ENCODE measurements at places on chromosomes 13 and 19.

GRCh38 chr13:24649688-24650043, 30.5 kb upstream of the ATP12A start:
- DNase-seq: no peak

GRCh38 chr13:87536899-87537298, 134.3 kb upstream of the SLITRK5 start:
- DNase-seq: no peak

DNA sequence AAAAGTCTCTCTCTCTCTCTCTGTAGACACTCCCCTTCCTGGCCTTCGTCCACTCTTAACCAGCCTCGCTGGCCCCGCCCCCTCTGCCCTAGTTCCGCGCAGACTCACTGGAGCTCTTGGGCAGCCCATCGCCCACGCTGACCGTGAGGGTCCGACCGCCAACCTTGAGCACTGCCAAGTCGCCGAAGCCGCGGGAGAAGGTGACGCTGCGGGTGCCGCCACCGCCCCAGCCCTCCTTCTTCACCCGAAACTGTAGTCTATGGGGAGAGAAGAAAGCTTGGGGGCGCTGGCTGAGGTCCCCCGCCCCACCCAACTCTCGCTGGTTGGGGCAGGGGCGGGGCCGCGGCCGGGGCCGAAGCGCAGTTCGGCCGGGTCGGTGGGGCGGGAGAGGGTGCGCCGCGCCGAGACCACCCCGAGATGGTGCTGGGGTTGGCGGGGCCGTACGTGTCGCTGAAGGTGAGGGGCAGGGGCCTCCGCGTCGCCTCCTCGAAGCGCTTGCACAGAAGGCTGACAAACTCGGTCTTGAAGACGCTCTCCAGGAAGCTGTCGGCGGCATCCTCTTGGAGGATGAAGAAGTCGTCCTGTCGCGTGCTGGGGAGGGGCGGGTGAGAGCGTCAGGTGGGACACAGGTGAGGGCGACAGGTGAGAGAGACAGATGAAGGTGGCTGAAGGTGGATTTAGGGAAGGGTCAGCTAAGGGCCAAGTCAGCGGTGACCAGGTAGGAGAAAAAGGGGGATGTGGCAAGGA, 12.6 kb upstream of the ZNF414 start:
- DNase-seq: no peak

GRCh38 chr13:81017513-81018152, 676.7 kb upstream of the SPRY2 start:
- no peak for DNase-seq

GRCh38 chr19:57587529-57587928, 3.6 kb downstream of the ZIK1 start:
- DNase-seq: no peak

DNA sequence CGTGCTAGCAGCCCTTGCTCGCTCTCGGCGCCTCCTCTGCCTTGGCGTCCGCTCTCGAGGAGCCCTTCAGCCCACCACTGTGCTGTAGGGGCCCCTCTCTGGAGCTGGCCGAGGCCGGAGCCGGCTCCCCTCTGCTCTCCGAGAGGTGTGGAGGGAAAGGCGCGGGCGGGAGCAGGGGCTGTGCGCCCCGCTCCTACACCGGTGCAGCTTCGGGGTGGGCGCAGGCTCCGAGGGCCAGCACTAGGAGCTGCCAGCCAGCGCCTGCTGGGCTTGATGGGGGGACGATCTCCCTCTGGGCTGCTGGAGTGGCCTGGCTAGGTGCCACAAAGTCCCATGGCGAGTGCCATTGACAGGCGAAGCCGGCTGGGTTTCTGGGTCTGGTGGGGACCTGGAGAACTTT, 365.5 kb downstream of the SLITRK1 start:
- no peak for DNase-seq

DNA sequence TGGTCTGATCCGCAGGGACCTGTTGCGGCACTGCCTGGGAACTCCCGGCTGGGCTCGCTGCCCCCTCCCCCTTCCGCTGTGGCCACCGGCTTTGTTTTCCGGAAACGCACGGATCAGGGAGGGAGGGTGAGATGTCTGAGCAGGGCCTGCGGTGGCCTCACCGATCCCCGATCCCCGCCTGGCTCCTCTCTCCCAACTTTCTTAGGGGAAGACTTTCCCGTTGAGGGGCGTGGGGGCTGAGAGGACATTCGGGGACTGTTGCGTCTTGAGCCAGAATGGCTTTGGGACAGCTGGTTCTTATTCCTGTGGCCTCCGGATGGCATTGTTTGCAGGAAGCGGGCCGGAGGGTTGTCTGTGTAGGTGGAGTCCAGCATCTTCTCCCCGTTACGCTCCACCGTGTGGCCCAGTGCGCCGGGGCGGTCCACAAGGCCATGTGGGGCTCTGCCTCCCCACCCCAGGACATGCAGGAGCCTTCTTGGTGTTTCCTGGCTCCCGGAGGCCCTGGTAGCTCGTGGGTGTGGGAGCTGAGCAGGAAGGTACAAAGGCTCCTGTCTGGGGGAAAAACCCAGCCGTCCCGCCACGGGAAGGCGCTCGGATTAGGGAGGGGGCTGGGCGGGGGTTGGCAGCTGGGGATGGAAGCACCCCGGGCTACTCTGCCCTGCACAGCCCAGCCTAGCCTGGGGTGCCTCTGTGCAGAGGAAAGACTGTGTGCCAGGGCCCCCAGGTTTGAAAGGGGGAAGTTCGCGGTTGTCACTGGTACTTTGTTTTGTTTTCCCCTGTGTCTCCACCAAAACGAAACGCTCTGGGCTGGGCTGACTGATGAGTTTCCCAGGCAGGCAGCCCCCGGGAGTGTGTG, 1.3 kb downstream of the CSNK1G2 start:
- DNase-seq: peak; percentile 55

DNA sequence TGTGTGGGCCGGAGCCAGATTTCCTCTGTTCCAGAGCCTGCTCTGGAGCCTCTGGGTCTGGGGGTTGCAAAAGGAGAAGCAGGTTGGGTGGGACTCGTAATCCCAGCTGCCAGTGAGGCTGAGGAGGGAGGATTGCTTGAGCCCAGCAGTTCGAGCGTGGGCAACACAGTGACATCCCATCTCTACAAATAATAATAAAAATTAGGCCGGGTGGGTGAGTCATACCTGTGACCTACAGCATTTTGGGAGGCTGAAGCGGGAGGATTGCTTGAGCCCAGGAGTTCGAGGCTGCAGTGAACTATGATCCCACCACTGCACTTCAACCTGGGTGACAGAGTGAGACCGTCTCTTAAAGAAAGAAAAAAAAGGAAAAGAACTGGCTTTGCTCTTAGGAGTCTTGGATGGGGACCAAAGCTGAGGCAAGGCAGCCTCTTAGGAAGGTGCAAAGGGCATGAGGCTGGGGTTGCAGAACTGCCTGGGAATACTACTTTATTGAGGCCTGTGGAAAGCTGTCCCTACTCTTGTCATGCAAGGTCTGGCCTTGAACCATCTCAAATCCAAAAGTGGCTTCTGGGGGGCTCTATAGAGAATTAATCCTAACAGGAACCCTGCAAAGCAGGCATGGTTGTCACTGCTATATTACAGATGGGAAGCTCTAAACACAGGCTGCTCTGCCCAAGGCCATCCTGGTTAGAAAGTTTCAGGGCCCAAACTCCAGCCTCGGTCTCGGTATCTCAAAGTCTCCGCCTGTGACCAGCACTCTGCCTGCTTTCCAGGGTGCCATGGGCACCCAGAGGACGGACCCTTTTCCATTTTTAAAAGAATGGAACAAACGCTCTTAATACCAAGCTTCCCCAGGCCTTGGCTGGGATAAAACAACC, 880 bp upstream of the C19orf12 start:
- no peak for DNase-seq

- no peak for DNase-seq
These were observed 933 bp downstream of the ARHGEF7 start for GRCh38 chr13:111115965-111116521.

DNA sequence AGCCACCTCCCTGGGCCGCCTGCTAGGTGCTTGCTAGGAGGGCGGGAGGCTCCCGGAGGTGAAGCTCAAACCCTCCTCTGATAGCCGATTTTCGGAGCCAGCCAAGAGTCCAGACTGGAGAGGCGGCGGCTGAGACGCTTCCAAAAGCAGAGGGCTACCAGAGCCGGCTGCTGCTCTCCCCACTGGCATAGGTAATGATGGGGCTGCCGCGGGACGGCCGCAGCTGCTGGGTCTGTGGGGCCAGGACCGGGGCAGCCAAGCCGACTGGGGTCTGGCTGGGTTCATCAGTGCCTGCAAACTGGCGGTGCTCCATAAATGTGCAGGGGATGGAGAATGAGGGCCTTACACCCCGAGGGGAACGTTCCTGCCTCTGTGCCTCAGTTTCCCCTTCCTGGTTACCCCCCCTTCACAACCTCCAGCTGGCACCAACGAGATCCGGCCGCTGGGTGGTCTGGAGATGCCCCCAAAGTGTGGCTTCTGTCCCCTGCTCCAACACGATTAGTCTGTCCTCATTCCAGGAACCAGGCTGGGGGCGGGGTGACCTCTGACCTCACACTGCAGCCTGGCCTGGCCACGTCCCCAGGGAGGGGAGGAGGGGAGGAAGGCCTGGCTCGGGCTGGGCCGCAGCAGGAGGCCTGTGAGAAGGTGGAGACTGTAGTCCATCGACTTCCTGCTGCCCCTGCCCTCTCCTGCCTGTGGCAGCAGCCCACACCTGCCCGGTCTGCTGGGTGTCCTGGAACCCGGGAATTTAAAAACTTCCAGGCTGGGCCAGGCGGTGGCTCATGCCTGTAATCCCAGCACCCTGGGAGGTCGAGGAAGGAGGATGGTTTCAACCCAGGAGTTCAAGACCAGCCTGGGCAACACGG, 3.8 kb upstream of the WDR18 start:
- no peak for DNase-seq

DNA sequence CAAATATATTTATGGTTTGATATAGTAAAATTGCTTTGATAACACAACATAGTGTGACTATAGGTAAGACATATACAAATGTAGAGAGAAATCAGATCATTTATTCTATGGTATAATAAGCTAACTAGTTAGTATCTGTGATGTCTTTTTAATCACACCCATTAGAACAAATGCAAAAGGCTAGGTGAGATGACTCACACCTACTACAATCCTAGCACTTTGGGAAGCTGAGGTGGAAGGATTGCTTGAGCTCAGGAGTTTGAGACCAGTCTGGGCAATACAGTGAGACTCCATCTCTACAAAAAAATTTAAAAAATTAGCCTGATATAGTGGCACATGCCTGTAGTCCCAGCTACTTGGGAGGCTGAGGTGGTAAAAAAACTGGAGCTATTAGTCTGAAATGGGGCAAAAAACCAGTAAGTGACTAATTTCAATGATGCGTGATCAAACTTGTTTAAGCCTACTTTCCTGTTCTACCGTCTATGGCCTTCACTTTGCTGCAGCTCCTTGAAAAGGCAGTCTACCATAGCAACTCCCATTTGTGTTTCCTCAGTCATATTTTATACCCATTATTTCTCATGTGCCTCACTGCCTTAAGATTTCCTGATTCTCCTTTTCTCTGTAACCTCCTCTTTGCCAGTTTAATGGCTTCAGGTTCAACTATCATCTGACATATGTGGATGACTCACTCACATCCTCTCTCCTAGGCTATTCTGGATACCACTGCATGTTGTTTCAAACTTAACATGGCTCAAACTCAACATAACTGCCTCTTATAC, 12.5 kb downstream of the ALG5 start:
- DNase-seq: no peak

GRCh38 chr13:112928972-112929782, 39.8 kb upstream of the MCF2L start:
- DNase-seq: no peak

- DNase-seq: no peak
These were observed 14.4 kb downstream of the PAK4 start for GRCh38 chr19:39139971-39140453.

GRCh38 chr19:31602548-31602947, 253.3 kb upstream of the TSHZ3 start:
- DNase-seq: no peak

DNA sequence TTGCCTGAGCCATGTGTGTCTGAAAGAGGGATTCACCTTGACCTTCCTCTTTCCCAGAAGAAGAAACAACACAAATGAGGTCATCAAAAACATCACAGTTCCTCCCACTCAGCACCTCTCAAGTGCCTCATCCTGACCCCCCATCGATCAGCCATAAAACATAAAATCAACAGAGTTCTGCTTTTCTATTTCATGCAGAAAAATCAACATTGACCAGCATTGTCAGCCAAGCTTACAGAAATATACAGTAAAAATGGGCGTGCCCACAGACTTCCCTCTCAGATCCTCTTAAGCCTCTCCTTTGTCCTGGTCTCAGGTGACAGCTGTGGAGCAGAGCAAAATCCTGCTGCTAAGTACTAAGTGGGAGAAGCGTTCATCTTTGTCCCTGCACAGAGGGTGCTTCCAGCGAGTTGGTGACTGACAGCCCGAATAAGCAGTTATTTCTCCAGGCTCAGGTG, 213.3 kb downstream of the OLFM4 start:
- no peak for DNase-seq

GRCh38 chr13:114069376-114070097, 62.9 kb downstream of the RASA3 start:
- DNase-seq: no peak

DNA sequence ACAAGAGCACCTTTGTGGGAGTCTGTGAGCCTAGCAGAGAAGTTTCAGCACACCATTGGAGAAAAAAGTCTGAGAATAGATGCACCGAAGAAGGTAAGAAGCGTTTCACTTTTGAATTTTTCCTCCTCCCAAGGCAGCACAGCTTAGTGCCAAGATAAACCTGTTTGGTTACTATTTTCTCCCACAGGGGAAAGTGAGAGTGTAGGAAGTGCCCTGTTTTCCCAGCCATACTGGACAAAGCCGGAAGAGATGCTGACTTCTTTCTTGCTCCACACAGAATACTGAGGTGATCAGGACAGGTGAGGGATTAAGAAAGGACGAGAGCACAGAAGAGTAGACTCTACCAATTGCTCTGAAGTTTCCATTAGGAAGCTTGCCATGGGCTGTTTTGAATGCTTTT, 1011.0 kb upstream of the MIR17HG start:
- no peak for DNase-seq

DNA sequence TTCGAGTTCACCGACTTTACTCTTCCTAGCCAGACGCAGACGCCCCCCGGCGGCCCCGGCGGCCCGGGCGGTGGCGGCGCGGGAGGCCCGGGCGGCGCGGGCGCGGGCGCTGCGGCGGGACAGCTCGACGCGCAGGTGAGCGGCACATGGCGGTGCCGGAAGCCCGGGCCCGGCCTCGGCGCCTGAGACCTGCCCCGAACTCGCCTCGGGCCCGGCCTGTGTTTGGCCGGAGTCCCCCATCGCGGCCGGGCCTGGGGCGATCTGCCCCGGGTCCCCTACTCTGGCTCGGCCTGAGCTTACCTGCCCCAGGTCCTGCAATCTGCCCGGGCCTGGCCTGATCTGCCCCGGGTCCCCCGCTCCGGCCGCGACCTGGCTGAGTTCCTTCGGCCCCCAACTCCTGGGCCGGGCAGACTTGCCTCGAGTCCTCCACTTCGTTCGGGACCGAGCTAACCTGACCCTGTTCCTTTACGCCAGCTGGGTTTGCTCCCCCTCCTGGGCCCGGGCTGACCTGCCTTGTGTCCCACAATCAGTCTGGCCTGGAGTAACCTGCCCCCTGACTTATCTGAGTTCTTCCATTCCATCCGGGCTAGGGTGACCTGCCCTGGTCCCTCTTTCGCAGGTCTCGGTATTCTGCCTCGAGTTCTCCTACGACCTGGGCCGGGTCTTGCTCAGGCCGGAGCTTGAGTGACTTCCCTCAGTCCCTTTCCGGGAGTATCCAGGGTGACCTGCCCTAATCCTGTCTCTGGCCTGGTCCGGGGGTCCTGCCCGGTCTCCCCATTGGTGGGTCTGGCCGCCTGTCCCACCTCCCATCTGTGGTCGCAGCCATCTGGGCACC, 764 bp downstream of the UPF1 start:
- DNase-seq: peak; percentile 21

GRCh38 chr13:108195861-108196260, 19.5 kb downstream of the LIG4 start:
- no peak for DNase-seq

GRCh38 chr19:6374711-6375410, 872 bp downstream of the PSPN start:
- no peak for DNase-seq
